OCI-LY7 (cell line): ENCODE measurements at places on chromosomes 6 and 20. TPM values are rescaled to one million over a fixed set of nuclear protein-coding genes. Genes with fewer than 3 reads are reported as not detected.

Gene CLVS2
- total RNA-seq, result not detected in 2 replicates

Gene GSTA2
- total RNA-seq, result not detected in 2 replicates

Gene EPB41L2
- total RNA-seq, result 132 and 138 TPM in 2 replicates

Gene CALHM5
- total RNA-seq, result not detected in 2 replicates

Gene MKKS
- 5.6 and 5.9 TPM in 2 replicates for total RNA-seq

Gene PHACTR3
- total RNA-seq, result not detected in 2 replicates

Gene HDDC2
- 119 and 121 TPM in 2 replicates for total RNA-seq

Gene FAM162B
- not detected in 2 replicates for total RNA-seq

Gene RIN2
- not detected in 2 replicates for total RNA-seq

Gene NOTCH4
- 2.1 and 2.4 TPM in 2 replicates for total RNA-seq

Gene RAB44
- not detected in 2 replicates for total RNA-seq

Gene ETV7
- not detected in 2 replicates for total RNA-seq

Gene PRICKLE4
- 1.2 and 2.6 TPM in 2 replicates for total RNA-seq

Gene C20orf141
- total RNA-seq, result not detected in 2 replicates

Gene PRR18
- total RNA-seq, result 0.13 TPM in 1 of 2 replicates, not detected in the other

Gene REM1
- not detected in 2 replicates for total RNA-seq

Gene CNR1
- 246 and 247 TPM in 2 replicates for total RNA-seq

Gene PLEKHG1
- 17.9 and 26.3 TPM in 2 replicates for total RNA-seq

Gene LINC00237
- not detected in 2 replicates for total RNA-seq

Gene DEFB114
- not detected in 2 replicates for total RNA-seq

Gene LGSN
- 0.26 and 0.76 TPM in 2 replicates for total RNA-seq

Gene BHLHE23
- total RNA-seq, result not detected in 2 replicates

Gene FOXC1
- total RNA-seq, result not detected in 2 replicates

Gene NKAPL
- total RNA-seq, result not detected in 2 replicates

Gene TEAD3
- not detected in 2 replicates for total RNA-seq

Gene IL17A
- total RNA-seq, result not detected in 2 replicates

Gene TCP11
- not detected in 2 replicates for total RNA-seq

Gene SNPH
- total RNA-seq, result not detected in 2 replicates

Gene TRIM40
- total RNA-seq, result not detected in 2 replicates

Gene ISM1
- total RNA-seq, result not detected in 2 replicates

Gene SEC23B
- 51.6 and 52.6 TPM in 2 replicates for total RNA-seq

Gene PKIG
- 31.7 and 34.9 TPM in 2 replicates for total RNA-seq

Gene SLC17A2
- not detected in 2 replicates for total RNA-seq
